ENCODE measurements at places on chromosomes 3 and 15. TPM values are rescaled to one million over a fixed set of nuclear protein-coding genes. Genes with fewer than 3 reads are reported as not detected.

DNA sequence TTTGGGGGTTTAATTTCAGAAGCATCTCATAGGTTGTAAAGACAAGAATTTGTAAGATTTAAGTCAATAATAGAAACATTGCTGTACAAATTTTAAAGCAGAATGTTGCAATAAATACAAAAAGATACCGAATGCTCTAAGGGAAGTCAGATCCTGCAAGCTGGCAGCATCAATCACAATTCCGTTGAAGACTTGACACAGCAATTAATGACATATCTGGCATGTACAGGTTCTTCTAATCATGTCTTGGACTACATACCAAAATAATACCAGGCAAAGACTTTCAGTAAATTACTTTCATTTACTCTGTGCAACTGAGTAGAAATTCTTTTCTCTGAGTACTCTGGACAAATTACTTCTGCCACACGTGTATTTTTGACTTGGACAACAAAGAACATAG lies 54.0 kb upstream of the CDIN1 start:
- no peak for DNase-seq

Gene ATP13A5
- not detected for total RNA-seq

DNA sequence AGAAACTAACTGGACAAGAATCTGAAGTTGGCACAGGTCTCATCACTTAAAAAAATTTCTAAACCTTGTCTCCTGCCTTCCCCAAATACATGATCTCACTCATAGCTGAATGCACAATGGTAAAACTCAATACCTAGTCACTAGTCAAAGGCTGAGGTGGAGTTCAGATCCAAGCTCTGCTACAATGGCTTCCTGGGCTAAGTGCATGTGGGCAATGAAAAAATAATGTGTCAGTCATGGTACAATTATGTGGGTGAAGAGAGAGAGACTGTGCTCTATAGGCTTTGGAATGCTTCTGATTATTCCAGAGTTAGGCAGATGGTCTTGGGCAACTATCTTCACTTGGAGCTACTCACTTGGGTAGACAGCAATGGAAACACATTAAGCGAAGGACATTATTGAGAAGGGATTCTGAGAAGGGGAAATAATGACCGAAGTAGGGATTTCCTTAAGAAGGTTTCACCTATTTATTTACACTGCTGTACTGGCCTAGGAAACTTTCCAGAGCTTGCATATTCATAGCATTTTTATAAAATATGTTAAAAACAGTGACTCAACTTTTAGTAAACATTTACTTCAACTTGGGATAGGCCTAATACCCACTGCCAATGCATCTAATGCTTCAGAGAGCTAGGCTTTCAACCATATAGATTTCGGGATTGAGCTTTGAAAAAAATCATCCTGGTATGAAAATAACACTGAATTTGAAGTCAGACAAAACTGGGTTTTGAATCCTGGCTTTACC lies 58.7 kb upstream of the PLXND1 start:
- no peak for DNase-seq

Gene MASP1
- total RNA-seq, result 21.0 TPM

DNA sequence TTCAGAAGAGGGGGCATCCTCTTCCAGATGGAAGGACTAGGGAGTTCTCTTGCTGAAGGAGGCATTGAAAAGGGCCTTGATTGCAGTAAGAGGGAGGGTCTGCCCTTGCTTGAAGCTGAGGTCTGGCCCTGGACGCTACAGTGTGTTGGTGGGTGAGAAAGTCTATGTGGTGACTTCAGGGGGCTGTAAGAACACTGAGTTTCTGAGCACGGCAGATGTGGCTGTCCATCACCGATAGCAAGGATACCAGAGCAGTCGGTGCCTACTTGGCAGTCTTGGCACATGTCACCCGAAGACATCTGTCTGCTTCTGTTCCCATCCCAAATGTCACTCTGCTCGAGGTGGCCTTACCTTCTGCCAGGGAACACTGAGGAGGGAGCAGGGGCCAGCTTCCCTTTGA lies 631.1 kb upstream of the CFAP20DC start:
- no peak for DNase-seq

DNA sequence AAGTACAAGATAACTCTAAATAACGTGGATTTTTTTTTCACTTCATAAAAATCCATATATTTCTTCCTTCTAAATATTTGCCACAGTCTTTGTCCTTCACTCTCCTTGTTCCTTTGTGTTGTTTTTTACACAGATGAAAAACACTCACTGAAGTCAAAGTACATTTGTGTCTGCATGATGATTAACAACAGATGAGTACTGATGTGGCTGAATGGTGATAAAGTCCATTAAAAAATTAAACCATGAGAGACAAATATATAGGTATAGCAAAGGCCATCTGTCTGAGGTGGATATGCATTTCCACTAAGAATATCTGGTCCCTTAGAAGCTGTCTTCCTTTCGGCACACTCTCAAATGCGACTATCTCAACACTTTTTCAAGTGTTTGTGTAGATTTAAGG lies 317.5 kb upstream of the MCTP2 start:
- no peak for DNase-seq

DNA sequence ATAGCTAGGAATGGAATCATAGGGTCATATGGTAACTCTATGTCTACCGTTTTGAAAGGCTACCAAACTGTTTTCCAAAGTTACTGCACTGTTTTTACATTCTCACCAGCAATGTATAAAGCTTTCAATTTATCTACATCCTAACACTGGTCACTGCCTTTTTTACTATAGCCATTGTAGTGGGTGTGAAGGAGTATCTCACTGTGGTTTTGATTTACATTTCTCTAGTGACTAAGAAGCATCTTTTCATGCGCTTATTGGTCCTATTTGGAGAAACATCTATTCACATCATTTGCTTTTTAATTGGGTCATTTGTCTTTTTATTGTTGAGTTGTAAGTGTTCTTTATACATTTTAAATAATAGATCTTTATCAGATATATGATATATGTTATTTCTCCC lies 53.3 kb downstream of the PIK3R4 start:
- no peak for DNase-seq

Gene CHCHD4
- 21.0 TPM for total RNA-seq

- DNase-seq, result no peak
Measured at GRCh38 chr15:39747326-39747725, 35.3 kb downstream of the FSIP1 start.

Gene GNAT1
- not detected for total RNA-seq

- no peak for DNase-seq
Measured at GRCh38 chr3:123871946-123872345, 12.2 kb downstream of the MYLK start.

DNA sequence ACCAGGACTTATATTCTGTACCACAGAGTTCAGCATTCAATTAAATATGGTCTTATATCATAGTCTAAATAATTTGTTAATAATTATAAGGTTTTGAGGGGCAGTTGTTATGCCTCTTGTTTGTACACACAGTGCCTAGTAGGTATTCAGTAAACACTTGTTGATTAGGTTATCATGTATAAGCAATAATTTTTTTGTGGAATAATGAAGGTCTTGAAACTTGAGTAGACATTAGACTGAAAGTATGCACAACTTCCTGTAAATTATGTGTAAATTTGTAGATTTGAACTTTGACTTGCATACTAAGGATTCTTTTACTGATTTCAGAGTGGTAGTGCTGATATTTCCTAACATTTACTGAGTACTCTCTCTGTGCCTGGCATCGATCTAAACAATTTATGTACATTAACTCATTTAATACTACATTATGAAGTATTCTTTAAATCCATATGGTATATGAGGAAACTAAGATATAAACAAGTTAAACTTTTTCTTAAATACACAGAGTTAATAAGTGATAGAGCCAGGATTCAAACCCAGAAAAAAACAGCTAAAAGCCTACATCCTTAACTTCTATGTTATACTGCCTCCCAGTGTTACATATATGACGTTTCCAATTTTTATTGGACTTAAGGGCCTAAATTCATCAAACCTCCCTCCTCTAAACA lies 65.1 kb downstream of the GLCE start:
- no peak for DNase-seq

Gene DGKG
- 16.2 TPM for total RNA-seq

Data from right cardiac atrium (tissue), 5 donors.